OCI-LY7 (cell line): ENCODE measurements at places on chromosomes 2 and 18.
A peak's percentile ranks its signal among the peaks of the same experiment; 100 is the strongest.

DNA sequence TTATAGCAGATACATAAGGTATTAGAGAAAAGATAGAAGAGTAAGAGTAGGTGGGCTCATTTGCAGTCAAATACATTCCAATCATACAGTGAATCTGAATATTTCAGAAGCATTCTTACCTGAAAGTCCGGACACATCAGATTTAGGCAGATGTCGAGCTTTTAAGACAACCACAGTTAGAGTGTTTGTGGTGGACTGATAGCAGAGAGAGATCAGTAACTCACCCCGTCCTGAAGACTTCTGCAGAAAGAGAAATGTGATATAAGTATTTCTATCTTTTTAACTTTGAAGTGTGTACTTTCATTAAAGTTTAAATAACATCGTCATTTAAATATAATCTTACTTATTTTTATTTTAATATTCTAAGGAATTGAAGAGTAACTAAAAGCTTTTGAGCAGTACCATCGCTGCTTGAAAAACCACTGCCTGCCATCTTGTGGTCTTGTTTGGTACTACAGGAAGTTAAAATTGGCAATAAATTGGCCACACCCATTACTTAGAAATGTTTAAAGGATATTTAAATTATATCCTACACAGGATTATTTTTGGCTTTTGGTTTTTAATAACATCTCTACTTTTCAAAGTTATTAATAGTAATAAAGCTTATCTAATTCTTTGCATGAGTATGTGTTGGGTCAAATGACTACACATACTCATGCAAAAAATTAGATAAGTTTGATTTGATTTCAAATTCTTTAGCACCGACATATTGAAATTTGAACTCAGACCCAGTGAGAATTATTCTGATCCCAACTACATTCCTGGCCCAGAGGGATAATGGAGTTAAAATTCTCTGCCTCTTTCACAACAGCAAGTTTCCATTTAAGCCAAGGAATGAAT is 5.5 kb downstream of the SYT4 start:
- peak; percentile 16 for DNase-seq

GRCh38 chr2:186603286-186603685 is 13.4 kb downstream of the ITGAV start:
- DNase-seq: no peak

- DNase-seq: no peak
These were observed 40.0 kb downstream of the ITGA6 start for GRCh38 chr2:172467382-172467781.

DNA sequence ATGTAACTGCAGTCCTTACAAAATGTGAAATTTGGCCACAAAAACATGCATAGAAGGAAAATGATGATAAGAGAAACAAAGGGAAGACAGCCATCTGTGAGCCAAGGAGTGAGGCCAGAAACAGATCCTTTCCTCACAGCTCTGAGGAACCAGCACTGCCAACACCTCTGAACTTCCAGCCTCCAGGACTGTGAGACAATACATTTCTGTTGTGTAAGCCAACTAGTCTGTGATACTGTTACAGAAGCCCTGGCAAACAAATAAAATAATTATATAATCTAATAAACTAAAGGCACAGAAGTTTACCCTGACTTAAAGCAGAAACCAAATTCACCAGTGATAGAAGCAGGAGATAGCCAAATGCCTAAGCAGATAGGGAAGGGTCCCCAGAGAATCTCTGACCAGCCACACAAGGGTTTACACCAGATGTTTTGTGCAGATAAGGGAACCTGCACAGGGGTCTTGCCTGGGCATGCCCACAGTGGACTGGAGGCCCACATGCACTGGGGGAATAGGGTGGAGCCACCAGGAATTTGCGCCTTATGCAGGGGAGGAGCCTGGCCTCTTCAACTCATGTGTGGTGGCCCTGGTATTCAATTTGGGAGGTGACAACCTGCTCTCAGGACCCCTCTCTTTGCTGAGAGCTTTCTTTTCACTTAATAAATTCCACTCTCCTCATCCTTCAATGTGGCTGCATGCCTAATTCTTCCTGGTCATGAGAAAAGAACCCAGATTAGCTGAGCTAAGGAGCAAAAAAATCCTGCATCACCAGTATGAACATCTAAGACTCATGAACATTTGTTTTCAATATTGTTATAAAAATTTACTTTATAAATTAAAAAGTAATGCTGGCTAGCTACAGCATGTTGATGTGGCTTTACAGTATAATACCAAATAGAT is 3.8 kb upstream of the GCC2 start:
- DNase-seq: no peak

GRCh38 chr2:187593697-187594096 is 39.5 kb upstream of the TFPI start:
- no peak for DNase-seq

DNA sequence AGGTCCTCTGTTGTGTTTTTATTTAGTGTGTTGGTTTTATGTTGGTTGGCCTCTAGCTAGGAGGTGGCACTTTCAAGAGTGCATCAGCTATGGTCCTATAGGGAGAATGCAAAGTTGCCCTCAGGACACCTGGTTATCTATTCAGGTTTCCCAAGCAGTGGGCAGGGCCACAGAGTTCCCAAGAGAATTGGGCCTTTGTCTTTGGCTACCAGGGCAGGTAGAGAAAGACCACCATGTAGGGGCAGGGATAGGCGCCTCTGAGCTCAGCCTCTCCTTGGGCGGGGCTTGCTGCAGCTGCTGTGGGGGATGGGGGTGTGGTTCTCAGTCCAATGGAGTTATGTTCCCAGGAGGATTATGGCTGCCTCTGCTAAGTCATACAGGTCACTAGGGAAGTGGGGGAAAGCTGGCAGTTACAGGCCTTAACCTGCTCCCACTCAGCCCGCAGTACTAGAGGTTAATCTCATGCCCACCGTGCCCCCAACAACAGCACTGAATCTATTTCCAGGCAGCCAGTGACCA is 26.0 kb downstream of the ABCB11 start:
- no peak for DNase-seq

DNA sequence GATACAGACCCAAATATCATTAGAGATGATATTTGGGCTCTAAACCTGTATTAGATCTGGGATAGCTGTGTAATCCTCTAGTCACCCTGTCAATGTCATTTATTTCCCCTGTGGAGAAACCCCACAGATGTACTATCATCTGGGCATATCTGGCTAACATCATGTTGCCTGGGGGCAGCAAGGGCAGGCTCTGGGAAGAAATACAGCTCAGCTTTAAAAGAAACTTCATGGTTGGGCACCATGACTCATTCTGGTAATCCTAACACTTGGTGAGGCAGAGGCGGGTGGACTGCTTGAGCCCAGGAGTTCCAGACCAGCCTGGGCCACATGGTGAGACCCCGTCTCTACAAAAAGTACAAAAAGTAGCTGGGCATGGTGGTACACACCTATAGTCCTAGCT is 282.5 kb downstream of the SLC8A1 start:
- DNase-seq: no peak

DNA sequence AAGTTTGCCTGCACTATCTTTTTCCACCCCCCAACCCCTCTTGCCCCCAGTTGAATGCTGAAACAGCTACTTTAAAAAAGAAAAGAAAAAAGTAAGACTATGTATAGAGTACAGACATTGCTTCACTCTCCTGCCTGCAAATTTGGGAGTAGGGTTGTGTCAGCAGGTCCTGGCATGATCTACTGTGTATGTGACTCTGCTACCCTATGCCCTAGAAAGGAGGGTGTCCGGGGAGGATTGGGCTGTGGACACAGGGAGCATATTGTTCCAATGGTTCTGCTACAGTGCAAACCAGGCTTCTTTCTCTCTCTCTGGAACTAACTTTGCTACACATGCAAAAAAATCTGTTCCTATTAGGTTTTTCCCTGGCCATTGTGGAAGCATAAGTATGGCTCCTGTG is 9.9 kb upstream of the ZEB2 start:
- DNase-seq: no peak

DNA sequence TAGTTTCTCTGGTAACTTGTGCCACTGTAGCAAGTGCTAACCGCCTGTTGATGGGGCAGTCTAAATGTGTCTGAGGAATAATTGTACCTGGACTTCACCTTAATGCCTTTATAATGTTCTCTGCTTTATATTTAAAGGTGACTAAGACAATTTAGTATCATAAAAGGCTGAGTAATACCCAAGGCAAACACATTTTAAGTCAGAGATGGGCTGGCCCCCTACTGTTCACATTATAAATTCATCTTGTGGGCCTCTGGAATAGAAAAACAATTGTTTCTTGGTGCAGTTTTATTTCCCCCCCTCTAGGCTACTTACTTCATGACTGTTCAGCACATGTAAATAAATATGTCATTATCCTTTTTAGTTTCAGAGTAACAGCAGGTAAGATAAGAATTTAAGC is 559.3 kb upstream of the PIK3C3 start:
- no peak for DNase-seq

DNA sequence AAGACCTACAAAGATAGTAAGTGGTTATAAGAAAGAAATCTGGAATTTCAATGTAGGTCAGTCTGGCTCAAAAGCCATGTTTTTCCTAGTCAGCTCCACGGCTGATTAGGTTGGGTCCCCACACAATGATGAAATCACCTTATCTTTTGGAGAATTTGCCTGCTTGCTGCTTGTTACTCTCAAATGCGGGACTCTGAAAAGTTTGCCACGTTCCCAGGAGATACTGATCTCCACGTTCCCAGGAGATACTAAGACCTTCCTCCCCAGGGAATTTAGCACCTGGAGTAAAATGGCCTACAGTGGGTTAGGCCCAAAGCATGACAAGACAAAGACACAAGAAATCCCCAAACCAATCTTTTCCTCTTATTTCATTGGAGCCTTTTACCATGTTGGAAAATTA is 449.6 kb downstream of the TNS1 start:
- DNase-seq: no peak

GRCh38 chr2:109185821-109186570 is 57.0 kb downstream of the SH3RF3 start:
- DNase-seq: no peak

DNA sequence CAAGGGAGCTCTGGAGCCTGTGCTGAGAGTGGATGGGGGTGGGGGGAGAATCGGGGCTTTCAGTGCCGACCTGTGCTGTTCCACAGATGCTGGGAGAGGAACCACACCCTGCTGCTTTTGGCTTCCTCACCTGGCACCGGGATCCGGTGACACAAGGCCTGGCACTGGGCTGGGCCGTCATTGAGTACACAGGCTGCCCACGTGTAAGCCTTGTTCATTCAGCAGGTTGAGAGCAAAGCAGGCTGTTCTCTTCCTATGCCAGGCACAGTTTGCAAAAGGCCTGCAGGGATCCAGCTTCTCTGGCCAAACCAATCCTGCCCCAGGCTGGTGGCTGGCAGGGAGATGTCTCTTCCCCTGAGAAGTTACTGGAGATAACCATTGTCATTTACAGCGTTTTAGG is 17.1 kb downstream of the TRIB2 start:
- DNase-seq: no peak

DNA sequence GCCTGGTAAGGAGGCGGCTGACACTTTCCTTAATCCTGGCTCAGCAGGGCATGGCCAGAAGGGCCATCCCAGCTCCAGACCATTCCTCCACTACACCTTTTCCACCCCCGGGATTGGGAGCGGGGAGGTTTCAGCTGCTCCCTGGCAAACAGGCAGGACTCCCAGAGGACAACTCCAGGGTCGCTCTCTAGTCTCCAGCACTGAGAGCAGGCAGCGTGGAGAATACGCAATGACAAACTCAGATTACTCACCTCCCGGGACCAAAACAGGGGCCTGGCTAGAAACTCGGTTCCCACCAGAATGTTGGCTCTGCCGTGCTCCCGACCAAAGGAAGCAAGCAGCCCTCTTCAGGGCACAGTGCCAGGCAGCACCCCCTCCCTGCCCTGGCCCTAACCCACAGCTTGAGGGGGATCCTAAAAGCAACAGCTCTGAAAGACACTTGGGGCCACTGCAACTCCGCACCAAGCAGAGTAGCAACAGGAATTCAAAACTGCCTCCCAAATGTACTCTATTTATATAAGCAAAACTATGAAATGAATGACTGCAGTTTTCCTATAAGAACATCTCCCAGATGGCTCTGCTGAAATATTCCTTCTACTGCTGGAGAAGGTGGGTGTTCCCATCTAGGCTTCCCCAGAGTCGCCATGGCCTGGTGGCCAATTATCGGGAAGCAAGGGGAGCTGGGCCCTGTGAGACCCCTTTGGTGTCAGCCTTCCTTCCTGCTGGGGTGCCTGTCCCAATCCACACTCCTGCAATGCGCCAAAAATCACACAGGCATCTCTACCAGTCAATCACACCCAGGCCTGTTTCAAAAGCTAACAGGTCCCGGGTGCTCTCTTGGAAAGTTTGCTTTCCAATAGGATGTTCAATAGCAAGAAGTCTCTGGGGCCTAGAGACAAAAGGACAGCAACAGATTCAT is 61.2 kb upstream of the POMC start:
- DNase-seq: no peak

DNA sequence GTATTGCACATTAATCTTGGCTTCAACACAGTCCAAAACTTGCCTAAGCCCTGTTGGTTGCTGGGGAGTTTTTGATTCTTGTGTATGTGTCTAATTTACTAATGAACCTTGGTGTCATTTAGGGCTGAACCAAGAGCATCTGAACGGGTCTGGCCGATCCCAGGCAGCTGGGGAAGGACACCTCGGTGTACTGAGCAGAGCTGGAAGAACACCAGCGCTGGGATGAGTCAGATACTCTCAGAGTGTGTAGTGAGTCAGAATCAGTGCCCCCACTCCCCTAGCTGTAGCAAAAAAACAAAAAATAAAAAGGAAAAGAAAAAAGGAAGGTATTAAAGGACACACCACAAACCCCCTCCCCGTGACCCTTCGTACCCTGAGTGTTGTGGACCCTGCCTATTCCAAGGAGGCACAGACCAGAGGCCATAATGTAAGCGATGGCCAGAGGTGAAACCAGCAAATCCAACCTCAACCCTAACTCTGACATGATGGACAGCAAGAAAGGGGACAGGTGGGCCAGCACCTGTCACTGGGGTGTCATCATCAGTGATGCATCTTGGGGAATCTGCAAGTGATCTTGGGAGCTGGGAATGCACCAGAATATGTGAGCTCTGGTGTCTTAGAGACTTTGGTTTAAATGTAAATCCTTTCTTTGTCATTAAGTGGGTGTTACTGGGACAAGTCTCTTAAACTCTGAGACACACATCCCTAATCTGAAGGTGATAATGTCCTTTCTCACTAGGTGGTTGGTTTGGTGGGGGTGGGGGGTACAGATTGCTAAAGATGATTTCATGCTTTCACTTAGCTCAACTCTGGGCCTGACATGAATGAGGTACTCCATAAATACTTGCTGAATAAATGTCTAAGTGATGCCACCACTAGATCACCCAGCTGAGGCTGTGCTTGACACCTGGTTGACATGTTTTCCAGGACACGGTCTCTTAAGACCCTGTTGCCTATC is 34.2 kb upstream of the NCOA1 start:
- DNase-seq: no peak

- DNase-seq: no peak
These were observed 395.4 kb upstream of the ACVR2A start for GRCh38 chr2:147449323-147449991.

DNA sequence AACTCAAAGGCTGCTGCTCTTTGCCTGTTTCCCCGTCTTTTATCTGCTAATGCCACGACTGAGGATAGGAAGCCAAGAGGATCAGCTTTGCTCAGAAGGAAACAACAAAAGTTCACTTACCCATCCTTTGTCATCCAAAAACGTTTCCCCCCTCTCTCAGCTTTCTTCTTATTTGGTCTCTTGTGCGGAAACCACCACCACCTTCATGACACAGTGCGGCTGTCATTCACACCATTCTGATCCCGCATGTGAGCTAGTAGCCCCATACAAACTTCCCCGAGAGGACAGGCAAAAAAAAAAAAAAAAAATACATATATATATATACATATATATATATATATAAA is 656 bp downstream of the LRRTM4 start:
- DNase-seq: no peak
